CD4-positive, alpha-beta T cell (primary cell): ENCODE measurements at places on chromosomes 1 and 21. TPM values are rescaled to one million over a fixed set of nuclear protein-coding genes. Genes with fewer than 3 reads are reported as not detected.

DNA sequence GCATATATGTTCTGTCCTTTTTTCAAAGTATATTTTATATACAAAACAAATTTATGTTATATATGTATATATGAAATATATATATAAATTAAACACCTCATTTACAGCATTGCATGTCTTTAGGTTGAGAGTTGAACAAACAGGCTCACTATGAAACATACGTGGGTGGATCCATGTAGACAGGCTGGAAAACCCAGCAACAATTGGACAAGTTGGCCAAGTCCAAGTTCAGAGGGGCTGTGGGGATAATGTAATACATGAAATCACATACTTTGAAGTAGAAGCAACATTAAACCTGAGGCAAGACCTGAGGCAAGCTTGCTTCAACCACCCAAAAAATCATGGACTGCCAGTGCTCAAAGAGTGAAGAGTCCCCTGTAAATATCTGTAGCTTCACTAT lies 39.7 kb downstream of the KCNJ6 start:
- DNase-seq, result no peak

DNA sequence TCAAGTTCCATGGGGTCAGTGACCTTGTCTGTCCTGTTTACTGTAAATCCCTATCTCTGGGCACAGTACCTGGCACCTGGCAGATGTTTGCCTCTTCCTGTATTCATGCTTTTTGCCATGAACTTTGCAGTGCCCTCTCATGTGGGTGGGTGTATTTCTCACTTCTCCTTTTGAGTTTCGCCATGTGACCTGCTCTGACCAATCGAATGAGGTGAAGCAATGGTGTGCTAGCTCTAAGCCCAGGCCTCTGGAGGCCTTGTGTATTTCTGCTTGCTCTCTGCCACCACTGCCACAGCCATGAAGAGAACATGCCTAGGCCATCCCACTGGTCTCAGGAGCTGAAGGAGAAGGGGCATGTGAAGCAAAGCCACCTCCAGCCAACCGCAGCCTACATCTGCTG lies 185.5 kb upstream of the ZC3H12A start:
- DNase-seq, result no peak

LDLRAD1 gene
- total RNA-seq, result not detected

HES3 gene
- not detected for total RNA-seq

DNA sequence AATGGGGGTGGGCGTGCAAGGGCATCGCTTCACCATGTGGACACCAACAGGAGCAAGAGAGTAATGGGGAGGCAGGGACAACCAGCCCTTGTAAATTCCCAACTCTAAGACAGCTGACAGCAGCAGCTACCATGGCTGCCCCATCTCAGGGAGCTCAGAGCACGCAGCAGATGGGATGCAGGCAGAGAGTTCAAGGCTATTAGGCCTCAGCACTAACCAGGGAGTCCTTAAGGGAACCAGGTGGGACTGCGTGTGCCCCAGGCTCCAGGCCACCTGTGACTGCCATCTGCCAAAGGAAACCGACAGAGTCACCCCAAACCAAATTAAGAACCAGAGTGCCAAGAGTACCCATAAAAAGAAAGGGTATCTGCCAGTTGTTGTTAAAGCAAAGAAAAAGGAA lies 33.7 kb upstream of the PRDM2 start:
- DNase-seq, result no peak

DNA sequence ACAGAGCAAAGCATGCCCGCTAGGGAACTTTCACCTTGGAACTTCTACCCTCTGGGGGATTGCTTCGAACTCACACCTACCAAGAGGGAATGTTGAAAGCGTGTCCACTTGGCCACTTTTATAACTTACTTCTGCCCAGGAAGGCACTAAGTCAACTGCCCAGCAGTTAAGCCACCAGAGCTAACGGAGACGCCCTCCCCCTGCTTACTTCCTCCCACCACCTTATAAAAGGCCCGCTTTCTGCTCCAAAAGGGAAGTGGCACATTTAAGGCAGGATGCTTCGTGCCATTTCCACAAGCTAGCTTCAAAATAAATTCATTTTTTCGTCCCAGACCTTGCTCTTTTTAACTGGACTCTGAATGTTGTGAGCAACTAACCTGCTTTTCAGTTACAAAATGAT lies 3.2 kb upstream of the AK2 start:
- no peak for DNase-seq

DNA sequence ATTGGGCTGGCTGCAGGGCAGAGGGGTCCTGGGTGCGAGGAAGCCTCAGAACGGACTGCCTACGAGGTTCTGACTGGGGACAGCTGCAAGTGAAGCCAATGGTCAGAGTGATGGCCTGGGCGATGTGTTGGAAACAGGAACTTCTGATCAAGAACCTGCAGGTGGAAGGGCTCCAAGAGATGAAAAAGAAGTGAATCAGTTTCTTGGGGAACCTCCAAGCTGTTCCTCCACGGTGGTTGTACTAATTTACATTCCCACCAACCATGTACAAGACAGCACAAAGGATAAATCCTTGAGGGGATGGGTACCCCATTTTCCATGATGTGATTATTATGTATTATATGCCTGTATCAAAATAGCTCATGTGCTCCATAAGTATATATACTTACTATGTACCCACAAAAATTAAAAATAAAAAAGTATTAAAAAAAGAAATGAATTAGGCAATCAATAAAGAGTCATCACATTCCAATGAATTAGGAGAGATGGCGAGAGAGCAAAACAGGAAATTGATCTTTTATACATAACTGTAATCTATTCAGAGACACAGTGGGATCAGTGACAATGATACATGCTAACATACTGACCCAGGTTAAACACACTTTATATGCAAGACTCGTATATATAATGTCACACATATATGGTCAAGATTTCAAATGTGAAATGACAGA lies 58.1 kb downstream of the PTPN14 start:
- no peak for DNase-seq

ORC1 gene
- 1.1 TPM for total RNA-seq

TOMM20 gene
- total RNA-seq, result 133 TPM

GRCh38 chr1:218620956-218621355 lies 275.8 kb downstream of the TGFB2 start:
- DNase-seq, result no peak

DNA sequence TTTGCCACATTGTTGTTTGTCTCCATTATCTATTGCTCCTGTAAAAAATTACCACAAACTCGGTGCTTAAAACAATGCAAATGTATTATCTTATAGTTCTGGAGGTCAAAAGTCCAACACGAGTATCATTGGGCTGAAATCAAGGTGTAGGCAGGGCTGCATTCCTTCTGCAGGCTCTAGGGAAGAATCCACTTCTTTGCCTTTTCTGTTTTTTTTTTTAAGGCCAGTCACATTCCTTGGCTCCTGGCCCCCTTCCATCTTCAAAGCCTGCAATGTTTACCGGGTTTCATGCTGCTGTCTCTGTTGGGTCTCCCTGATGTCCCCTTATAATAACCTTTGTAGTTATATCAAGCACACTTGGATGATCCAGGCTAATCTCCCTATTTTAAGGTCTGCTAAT lies 212.7 kb downstream of the PTBP2 start:
- DNase-seq, result no peak

DNA sequence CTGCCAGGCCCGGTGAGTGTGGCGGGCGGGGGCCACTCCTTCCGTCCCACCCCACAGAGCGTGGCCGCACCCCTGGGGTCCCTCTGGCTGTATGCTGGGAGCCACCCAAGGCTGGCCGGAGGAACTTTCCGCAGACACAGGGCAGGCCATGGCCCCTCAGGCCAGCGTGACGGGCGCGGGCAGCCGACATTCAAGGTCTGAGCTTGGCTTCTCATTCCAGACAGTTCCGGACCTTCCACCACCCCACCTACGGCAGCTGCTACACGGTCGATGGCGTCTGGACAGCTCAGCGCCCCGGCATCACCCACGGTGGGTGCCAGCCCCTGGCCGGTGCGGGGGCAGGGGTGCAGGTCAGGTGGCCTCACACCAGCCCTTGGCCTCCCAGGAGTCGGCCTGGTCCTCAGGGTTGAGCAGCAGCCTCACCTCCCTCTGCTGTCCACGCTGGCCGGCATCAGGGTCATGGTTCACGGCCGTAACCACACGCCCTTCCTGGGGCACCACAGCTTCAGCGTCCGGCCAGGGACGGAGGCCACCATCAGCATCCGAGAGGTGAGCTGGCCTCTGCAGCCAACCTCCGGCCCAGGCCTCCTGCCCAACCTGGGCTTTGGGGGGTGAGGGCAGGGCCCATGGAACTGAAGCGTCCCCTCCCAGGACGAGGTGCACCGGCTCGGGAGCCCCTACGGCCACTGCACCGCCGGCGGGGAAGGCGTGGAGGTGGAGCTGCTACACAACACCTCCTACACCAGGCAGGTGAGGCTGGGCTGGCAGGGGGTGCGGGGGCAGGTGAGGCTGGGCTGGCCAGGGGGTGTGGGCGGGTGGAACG lies 7.3 kb downstream of the SCNN1D start:
- DNase-seq, result no peak

DNA sequence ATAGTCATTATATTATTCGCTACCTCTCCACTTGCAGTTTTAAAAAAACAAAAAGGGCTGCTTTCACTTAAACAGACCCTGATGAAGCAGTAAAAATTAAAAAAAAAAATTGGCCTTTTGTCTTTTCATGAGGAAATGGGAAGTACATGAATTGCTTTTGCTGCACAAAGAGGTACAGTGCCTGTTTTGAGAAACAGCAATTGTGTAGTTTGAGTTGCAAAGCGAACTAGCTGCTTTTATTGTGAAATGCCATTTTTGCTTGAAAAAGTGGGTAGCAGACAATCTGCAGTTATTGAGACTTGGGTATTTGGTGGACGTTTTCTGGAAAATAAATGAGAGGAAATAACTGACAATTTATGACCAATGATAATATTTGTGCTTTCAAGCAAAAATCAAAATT lies 7.0 kb downstream of the DIP2A start:
- no peak for DNase-seq
